ENCODE measurements at places on chromosomes 1 and 21.

DNA sequence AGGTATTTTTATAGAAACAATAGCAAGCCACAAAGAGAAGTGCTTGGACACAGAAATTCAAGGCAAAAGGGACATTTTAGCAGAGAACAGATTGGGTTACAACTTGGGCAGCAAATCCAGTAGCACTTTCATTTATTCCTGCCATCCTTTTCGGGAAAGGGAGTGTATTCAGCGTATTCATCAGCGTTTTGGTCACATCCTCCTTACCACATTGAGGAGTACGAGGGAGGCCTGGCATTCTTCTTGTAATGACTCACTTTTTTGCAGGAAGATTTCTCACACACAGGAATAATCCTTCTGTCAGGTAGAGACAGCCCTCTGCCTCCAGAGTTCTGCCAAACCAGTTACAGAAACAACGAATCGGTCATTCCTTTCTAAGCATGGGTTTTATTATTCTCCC lies 18.1 kb upstream of the FAM78B start:
- no peak for DNase-seq

GRCh38 chr1:11634365-11635192 lies 19.6 kb downstream of the FBXO2 start:
- no peak for DNase-seq

GRCh38 chr1:86750076-86750475 lies 45.7 kb downstream of the SH3GLB1 start:
- no peak for DNase-seq

DNA sequence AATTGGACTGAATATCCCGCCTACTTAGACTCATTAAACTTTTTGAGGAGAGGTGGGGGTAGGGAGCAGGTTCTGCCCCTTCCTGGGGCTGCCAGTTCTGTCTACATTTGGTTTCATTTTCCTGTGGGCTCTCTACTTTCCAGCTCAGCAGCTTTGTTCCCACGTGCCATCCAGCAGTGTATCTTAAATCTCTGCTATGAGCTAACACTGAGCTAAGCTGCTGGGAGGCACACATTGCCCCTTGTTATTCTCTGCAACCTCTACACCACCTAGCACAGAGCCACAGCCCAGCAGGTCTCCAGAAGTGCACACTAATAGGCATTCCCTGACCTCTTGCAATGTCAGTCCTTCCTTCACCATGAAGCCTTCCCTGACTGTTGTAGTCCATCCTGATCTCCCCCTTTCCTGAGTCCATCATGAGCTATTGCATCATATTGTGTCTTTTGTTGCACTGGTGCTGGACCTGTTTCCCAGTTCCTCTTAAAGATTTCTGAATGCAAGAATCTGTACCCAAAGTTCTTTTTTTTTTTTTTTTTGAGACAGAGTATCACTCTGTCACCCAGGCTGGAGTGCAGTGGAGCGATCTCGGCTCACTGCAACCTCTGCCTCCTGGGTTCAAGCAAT lies 28.7 kb upstream of the NRDC start:
- no peak for DNase-seq

DNA sequence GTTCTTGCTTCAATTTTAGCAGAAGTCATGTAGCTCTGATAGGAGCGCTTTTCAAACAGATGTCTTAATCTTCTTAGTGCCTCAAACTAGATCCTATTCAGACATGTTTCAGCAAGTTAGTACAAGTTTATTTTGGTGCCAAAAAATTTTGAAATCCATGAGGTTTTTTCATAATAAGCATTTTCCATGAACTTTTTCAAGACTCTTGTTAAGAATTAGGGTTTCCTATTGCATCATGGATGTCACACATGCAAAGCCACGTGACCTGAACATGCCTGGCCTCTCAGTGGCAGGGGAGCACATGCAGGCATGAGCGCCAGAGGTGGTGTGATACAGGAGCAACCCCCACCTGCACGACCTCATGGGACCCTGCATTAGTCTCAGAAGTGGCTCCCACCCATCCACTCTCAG lies 67.6 kb downstream of the POFUT2 start:
- DNase-seq: no peak

DNA sequence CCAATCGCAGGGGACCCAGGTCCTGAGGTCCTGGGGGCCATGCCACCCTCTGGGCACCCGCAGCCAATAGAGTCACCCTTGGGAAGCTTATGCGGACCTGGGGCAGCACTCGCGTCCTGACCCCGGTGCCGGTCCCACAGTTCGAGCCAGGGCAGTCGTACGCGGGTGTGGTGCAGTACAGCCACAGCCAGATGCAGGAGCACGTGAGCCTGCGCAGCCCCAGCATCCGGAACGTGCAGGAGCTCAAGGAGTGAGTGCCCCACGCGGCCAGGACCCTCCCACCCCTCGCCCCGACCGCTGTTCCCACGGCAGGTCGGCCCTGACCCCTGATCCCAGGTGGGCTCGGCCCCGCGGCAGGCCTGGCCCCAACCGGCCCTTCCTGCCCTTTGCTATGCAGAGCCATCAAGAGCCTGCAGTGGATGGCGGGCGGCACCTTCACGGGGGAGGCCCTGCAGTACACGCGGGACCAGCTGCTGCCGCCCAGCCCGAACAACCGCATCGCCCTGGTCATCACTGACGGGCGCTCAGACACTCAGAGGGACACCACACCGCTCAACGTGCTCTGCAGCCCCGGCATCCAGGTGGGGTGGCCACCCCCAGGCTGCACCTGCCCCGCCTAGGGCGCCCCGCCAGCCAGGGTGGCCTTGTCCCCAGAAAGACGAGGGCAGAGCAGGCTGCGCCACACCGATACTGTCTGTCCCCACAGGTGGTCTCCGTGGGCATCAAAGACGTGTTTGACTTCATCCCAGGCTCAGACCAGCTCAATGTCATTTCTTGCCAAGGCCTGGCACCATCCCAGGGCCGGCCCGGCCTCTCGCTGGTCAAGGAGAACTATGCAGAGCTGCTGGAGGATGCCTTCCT lies 20.5 kb downstream of the COL6A1 start:
- DNase-seq: no peak

- no peak for DNase-seq
These were observed 39.9 kb upstream of the TENT5C start for GRCh38 chr1:117565745-117566455.

DNA sequence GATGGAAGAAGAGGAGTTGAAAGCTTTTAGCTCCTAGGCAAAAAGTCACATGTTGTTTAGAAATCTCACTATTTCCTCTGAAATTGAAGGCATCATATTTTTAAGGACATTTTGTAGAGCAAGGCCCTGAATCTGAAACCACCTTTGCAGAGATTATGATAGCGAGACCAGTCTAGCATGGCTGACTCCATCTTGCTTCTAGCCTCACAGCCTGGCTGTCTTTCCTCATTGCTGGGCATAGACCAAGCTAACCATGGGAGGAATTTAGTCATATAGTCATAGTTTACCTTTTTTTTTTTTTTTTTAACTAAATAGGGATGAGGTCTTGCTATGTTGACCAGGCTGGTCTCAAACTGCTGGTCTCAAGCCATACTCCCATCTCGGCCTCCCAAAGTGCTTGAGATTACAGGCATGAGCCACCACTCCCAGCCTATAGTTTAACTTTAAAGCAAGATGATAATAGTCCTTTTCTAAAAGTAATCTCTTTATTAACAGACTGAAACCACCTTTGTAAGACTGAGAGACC lies 42.2 kb upstream of the ZNF326 start:
- DNase-seq: no peak

DNA sequence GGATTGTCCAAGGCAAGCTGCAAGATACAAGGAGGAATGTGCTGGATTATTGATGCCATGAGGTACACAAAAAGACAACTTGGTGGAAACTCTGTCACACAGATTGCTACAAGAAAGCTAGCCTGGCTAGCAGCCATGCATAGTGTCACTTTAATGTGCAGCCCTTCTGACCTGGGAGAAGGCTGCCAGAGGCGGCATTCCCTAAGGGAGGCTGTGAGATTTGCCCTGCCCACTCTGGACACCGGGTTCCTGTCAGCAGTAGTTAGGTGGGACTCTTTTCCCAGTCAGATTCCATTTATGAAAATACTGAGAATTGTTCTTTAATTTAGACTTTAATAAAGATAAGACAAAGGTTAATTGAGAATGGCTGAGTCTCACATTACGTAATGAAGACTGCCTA lies 47.8 kb upstream of the SYT6 start:
- DNase-seq: no peak

DNA sequence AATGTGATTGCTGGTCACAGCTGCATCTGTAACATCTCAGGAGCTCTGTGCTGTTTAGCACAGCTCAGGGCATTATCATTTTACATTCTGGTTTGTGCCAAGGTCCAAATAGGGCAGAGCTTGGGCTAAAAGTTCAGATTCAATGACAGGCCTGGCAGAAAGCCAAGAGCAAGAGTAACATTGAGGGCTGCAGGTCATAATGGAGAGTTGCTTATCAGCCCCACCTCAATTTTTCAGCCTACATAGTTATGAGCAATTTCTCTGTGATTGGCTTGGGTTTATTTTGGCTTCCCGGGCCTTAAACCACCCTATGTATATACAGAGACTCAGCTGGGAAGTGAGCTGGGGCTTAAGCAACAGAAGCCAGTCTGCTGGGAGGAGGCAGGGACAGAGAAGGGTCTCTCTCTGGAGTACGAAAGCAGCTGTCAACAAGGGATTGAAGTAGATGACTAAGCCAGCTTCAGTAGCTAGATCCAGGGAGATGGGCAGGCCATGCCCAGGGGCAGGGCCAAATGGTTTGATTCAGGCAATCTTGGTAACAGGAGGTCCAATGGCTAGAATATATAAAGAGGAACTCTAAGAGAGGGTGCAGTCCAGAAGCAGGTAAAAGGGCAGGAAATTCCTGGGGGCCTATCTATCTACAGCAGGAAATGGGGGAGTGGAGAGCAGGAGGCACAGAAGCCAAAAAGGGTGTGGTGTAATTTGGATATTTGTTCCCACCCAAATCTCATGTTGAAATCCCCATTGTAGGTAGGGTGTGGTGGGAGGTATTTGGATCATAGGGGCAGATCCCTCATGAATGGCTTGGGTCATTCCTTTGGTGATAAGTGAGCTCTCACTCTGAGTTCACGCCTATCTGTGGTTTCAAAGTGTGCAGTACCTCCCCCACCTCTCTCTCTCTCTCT lies 49.0 kb downstream of the BRINP2 start:
- no peak for DNase-seq

DNA sequence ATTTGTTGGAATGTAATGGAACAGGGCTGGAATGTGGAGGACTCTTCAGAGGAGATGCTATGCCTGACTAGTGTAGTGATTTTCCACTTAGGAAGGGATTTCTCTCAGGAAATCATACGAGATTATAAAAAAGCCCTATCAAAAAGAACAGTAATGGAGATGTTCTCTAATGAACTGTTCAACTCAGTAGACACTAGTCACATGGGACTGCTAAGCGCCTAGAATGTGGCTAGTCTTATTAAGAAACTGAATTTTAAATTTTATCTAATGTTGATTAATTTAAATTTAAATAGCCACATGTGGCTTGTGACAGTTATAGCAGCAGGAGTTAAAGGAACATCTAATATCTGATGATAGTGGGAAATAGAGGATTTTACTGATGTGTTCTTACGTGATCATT lies 94.0 kb downstream of the SLC35F3 start:
- DNase-seq: no peak

DNA sequence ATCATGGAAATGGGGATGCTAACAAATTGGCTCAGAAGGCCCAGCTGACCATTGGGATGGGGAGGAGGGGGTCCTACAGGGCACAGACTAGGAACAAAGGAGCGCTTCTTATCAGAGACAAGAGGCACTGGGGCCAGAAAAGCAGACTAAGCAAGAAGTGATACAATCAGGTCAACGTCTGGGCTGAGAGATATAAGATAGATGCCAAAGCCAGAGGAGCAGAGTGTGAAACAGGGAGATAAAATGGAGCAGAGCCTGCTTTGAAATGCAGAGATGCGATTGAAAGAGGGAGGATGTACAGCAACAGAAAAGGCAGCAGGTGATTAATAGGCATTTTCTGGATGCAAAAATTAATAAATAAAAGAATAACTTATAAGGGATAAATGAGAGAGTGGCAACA lies 127.5 kb upstream of the SAMSN1 start:
- DNase-seq: no peak
